HFFc6 (cell line): ENCODE measurements at places on chromosomes 1 and 21.
A peak's percentile ranks its signal among the peaks of the same experiment; 100 is the strongest.

GRCh38 chr1:9730096-9730901 lies 78.8 kb downstream of the PIK3CD start:
- no peak for DNase-seq

GRCh38 chr1:23539698-23540266 lies 8.7 kb upstream of the E2F2 start:
- peak; percentile 91 for DNase-seq

DNA sequence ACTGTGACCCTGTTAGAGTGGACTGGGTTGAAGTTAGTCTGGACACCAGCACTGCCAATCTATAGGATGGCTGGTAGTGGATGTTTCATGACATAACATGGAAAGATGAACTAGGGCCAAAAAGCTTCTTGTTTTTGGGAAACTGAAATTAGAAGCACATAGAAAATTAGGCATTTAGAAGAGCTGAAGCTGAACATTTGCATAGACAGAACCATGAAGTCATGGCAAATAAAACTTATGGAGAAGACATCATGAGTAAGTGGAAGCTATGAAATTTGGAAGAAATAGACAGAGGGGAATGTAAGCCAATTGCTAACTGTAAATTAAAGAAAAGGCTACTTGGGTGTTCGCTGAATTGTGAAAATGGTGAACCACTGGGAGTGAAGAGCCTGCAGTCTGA lies 2.7 kb upstream of the S100A11 start:
- DNase-seq, result no peak

DNA sequence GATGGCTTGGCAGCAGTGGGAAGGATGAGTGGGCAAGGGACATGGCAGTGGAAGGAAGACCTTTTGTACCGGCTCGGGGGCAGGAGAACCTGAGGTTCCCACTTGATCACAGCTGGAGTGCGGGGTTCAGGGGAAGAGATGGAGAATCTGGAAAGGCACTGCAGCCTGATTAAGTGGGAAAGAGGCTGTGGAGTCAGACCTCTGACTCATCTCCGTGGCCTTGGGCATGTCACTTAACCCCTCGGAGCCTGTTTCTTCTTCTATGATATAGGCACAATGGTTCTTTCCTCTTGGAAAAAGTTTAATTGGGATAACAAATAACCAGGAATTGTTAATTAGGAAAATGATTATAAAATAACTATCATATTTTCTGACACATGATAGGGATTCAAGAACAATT lies 13.1 kb upstream of the TMEM61 start:
- no peak for DNase-seq

DNA sequence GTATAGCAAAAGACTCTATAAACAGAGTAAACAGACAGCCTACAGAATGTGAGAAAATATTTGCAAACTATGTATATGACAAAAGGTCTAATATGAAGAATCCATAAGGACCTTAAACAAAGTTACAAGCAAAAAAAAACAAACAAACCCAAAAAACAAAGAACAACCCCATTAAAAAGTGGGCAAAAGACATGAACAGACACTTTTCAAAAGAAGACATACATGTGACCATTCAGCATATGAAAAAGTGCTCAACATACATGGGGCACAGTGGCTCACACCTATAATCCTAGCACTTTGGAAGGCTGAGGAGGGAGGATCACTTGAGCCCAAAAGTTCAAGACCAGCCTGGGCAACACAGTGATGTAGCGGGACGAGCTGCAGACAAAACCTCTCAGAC lies 17.9 kb upstream of the OR2B11 start:
- DNase-seq, result no peak

DNA sequence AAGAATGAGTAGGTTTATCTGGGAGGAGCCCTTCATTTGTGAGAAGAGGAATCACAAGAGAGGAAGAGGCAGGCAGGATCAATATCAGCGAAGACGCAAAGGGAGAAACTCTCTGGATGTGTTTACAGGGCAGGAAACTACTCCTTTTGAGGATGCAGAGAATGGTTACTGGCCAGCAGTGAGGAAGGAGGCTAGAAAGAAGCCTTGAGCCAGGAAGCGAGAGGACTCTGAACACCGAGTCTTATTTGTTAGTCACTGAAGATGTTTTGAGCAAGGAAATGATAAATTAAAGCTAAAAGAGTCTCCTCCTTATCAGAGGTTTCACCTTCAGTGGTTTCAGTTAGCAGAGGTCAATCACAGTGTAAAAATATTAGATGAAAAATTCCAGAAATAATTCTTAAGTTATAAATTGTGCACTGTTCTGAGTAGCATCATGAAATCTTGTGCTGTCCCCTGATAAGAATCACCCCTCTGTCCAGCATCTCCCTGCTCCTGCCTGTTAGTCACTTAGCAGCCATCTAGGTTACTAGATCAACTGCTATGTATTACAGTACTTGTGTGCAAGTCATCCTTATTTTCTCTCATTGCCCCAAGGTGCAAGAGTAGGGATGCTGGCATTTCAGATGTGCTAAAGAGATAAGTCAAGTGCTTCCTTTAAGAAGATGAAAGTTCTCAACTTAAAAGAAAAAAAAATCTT lies 43.5 kb downstream of the WLS start:
- peak; percentile 67 for DNase-seq

DNA sequence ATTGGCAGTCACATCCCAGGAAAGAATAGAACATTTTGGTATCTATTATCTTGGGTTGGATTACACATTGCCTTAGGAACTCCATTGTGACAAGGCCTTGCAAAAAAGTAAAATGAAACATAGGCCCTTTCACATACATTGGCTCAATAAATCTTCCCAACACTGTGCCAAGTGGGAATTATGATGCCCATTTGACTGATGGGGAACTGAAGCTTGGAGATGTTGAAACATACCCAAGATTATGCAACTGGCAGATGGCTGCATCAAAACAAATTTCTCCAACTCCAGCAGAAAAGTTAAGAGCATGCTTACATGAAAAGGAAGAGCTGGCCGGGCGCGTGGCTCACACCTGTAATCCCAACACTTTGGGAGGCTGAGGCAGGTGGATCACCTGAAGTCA lies 26.9 kb downstream of the PLEKHO1 start:
- no peak for DNase-seq

DNA sequence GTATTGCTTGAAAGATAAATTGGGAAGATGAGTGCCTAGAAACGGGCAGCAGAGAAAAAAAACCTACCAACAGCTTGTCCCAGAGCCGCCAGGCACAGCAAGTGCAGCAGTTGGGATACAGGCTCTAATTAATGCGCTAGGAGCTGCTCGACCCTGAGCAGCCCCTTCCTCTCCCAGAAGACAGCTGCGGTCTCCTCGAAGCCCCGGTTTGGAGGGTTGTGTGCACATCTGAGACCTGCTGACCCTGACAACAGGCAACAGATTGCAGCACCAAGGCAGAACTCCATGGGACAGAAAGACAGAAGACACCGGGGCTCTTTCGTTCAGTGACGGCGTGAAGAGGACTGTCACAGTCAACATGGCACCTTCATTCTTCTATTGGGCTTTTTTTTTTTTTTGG lies 101.4 kb downstream of the TSEN15 start:
- DNase-seq, result no peak

DNA sequence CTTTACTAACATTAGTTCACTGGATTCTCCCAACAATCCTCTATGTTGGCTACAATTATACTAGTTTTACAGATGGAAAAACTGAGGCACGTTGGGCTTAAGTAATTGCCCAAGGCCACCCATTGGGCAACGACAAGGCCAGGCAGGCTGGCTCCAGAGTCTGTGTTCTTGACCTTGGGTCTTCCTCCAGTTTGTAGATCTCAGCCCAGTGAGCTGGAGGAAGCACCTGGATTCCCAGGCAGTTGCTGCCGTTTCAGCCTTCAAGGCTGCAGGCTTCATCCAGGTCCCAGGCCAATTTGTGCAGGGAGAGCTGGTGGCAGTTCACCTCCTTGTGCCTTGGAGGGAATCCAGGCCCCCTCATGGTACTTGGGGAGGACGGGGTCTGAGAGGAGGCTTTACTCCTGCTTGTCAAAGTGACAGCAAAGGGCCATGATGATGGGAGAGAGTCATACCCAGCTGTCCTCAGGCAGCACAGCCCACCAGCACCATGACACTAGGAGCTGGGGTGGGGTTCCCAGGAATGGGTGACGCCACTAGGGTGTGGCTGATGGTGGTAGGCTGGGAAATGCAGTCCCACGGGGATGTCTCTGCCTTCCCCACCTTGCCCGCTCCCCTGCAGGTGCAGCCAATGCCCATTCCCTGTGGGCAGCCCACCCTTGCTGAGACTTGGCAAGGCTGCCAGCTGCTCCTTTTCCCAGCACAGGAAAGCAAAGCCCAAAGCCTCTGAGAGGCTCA lies 27.1 kb downstream of the PKP1 start:
- no peak for DNase-seq

- no peak for DNase-seq
These were observed 364.5 kb upstream of the CAMK1G start for GRCh38 chr1:209218981-209219380.

DNA sequence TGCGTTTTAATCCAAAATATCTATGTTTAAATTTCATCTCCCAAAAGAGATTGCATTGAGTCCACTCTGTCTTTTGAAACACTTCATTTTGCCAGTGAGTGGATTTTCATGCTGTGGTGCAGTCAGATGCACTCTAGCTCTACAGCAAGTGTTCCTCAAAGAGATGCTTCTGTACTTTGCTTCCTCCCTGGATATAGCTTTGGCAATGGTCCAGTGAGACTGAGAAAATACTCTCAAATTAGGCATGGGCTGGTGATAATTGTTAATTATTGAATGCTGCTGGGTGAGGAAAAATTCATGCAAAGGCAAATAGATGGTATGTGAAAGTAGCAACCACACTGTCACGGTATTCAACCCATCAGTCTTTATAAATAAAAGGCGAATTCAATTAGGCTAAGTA lies 396.9 kb downstream of the ADGRL2 start:
- no peak for DNase-seq

DNA sequence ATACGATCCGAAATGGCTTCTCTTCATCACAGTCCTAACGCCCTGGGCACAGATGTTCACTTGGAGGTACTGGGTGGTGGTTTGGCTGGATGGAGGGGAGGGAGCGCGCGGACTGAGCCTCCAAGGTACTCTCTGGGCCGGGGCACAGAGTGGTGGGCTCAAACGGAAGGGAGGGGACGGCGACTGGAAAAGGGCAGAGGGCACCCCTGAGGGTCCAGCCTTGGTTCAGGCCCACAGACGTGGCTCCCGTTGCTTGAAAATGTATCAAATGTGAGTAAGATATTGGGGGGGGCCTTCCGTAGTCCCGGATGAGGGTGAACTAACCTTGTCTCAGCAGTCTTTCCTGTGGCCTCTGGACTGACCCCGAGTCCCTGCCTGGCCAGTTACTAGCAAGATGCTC lies 463 bp downstream of the IL12RB2 start:
- no peak for DNase-seq

- no peak for DNase-seq
These were observed 362.8 kb downstream of the GPATCH2 start for GRCh38 chr1:217268058-217268457.

- DNase-seq, result no peak
These were observed 18.5 kb upstream of the SLC25A34 start for GRCh38 chr1:15717418-15718125.

DNA sequence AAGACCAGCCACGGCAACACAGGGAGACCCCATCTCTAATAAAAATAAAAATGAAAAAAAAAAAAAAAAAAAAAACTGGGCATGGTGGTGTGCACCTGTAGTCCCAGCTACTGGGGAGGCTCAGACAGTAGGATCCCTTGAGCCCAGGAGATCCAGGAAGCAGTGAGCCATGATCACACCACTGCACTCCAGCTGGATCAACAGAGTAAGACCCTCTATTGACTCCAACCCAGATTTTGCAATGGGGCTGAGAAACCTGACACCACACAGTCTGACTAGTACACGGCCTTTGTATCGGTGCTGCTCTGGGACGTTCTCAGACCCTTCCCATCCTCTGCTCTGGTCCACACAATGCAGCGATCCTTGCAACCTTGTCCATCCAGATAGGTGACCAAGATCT lies 31.8 kb downstream of the SPATA21 start:
- no peak for DNase-seq

DNA sequence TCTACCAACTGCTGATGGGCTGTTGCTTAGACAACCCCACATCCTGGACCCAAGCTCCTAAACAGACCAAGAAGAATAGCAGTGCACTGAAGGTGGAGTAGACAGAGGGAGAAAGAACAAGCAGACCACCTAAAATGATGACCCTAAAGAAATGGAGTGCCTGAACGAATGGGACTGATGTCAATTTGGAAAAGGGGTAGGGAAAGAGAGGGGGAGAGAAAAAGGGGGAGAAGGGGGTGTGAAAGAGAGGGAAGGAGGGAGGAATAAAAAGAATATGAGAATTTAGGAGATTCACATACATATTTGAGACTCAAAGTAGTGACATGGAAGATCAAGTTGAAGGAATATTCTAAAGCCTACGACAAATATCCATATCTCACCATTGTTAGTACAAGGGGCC lies 144.4 kb upstream of the DUSP10 start:
- no peak for DNase-seq

- no peak for DNase-seq
These were observed 4.9 kb downstream of the SPTA1 start for GRCh38 chr1:158681606-158682005.

GRCh38 chr1:34774957-34775356 lies 6.1 kb upstream of the GJB3 start:
- no peak for DNase-seq

DNA sequence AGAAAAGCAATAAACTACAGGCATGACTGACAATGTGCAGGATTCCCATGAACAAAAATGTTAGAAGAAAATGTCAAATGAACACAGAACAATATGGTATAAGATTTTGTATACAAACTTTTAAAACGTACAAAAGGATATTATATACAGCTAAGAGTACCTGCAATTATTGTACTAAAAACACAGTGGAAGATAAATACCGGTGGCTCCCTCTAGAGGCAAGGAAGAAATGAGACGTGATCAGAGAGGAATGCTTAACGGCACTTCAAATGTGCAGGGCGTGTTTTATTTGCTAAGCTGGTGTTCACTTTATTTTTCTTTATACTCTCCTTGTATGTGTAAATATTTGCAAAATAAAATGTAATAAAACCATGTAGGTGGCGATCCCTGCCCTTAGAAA lies 191.8 kb upstream of the SAMSN1 start:
- peak; percentile 3 for DNase-seq

DNA sequence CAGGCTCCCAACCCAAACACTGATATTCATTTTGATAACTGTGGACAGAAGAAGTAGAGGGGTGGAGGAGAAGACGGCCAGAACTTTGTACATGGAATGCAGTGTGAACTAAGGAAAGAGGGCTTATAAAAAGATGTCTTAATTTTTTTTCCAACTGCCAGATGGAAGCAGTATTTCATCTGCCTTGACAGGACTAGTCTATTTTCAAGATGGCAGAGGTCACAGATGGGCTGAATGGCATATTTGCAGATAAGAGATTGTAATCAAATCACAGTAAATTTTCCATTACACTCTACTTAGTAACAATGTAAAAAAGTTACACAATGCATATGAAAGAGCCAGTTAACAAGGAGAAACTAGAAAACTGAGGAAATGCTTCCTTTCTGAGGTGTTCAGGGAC lies 246.8 kb upstream of the FMN2 start:
- DNase-seq, result no peak

- no peak for DNase-seq
These were observed 5.4 kb upstream of the NBPF1 start for GRCh38 chr1:16618719-16619118.

DNA sequence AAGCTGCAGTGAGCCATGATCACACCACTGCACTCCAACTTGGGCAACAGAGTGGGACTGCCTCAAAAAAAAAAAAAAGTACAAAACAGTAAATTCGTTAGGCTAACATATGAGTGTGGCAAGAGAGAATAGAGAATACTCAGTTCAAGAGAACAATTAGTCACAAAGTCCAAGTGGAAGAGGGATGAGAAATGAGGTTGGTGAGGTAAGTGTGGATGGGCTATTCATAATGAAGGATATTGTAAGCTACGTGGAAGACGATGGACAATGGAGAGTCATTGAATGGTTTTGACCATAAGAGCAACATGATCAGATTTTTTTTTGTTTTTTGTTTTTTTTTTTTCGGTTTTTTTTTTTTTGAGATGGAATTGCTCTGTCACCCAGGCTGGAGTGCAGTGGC lies 34.8 kb downstream of the WDTC1 start:
- no peak for DNase-seq
